ENCODE measurements at places on chromosomes 4 and X.

DNA sequence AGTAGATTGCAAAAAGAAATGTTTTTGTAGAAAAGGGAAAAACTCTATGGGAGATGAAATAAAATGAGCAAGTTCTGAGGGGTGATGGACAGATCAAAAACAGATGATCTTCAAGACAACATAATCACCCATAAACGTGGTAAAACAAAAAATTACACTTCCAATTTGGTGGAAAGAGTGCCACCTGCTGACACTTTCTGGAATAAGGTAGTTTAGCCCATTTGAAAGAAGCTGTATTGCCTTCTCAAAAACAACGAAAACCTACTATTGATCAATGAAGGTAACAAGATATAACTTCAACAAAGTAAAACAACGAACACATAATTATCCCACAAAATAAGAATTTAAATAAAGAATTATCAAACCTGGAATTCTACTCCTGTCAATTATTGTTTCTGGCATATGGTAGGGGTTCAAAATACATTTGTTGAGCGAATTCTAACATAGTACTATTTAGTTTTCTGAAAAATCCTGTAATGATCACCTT, 2.5 kb downstream of the COQ2 start:
- peak; percentile 58 for DNase-seq

GRCh38 chr4:71616168-71616811, 167.6 kb downstream of the GC start:
- no peak for DNase-seq

DNA sequence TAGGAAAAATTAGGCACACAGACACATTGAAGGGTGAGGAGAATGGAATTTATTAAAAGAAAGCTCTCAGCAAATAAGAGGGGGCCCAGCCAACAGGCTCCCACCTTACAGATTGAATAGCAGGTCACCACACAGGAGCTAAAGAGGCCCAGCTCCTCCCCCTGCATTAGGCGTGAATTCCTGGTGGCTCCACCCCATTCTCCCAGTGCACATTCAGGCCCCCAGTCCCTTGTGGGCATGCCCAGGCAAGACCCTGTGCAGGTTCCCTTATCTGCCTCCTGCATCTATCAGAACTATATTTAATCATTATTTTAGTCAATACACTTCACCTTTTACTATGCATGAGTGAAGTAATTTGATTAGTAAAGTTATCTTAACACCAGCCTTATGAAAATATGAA, 856.3 kb upstream of the NDST4 start:
- no peak for DNase-seq

DNA sequence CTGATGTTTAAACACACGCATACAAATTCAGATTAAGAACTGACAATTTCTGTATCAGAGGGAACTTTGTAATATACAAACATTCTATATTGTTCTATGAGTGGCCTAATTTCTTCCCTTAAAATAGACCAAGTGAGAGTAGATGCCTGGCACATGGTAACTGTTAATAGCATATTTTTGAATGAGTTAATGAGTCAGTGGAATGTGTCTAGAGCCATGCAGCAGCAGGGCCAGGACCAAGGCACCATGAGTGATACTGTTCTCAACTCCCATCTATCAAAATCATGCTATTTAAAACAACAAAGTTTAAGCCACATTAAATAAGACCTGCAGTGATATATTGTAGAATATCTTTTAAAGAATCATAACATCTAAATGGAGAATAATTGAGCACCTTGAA, 98.3 kb downstream of the ARHGAP24 start:
- DNase-seq: no peak

GRCh38 chr4:76307660-76308014, 1.1 kb downstream of the STBD1 start:
- DNase-seq: peak; percentile 87

- DNase-seq: no peak
Observed at GRCh38 chrX:154805696-154806091, 409 bp upstream of the MPP1 start.

- DNase-seq: no peak
Observed at GRCh38 chr4:1839282-1839681, 16.7 kb downstream of the LETM1 start.

GRCh38 chr4:87985097-87985886, 9.8 kb downstream of the SPP1 start:
- DNase-seq: peak; percentile 77

GRCh38 chr4:118265312-118266144, 87.3 kb downstream of the PRSS12 start:
- DNase-seq: no peak
